ENCODE measurements at places on chromosomes 2 and 18.

DNA sequence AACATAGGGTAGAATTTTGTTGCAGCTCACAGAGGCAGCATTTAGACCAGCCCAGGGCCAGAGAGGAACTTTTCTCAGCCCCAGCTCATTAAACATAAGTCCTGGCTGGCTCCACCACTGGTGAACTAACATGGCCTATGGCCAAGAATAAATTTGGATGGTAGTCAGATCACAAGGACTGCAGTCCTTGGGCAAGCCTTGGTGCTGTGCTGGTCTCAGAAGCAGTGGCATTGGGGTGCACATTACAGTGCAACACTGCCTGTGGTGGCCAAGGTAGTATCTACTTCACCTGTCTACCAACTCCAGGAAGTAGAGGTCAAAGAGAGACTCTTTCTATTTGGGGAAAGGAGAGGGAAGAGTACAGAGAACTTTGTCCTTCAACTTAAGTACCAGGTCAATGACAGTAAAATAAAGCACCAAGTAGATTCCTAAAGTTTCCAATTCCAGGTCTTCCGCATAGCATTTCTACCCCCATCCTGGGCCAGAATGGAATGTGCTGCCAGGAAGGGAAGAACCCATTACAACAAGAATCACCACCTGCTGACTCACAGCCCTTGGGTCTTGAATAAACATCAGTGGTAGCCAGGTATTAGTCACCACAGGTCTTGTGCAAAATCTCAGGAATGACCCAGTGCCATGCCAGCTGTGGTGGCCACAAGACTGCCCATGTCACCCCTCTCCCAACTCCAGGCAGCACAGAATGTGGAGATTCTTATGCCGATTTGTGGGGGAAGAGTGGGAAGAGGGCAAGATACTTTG, 155.4 kb upstream of the FSIP2 start:
- peak; percentile 34 for DNase-seq

DNA sequence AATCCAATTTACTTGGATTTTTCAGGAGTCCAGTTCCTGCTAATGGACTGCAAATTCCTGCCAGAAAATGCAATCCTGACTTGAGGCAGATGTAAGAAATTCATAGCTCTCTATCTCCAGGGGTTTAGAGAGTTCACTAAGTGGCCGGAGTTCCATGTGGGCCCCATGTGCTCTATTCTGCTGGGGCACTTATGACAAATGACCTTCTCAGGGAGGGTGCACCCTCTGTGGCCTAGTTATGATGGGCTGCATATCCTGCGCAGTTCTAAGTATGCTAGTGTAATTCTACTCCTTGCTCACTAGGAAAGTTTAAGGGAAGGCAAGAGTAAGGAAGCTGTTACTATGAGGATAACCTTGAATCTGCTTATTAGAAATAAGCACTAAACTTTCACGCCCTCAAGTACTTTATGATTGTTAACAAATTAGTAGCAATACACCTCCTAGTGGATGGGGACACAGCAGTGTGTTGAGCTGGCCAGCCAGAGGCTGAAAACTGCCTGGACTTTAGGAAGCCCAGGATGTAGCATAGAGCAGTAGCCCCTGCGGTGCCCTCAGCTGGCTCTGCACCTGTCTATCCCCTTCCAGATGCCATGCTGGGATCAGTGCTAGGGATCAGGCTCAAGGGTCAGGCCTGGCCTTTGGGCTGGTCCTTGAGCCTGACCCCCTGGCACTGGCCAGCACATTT, 14.4 kb downstream of the SMYD1 start:
- no peak for DNase-seq

DNA sequence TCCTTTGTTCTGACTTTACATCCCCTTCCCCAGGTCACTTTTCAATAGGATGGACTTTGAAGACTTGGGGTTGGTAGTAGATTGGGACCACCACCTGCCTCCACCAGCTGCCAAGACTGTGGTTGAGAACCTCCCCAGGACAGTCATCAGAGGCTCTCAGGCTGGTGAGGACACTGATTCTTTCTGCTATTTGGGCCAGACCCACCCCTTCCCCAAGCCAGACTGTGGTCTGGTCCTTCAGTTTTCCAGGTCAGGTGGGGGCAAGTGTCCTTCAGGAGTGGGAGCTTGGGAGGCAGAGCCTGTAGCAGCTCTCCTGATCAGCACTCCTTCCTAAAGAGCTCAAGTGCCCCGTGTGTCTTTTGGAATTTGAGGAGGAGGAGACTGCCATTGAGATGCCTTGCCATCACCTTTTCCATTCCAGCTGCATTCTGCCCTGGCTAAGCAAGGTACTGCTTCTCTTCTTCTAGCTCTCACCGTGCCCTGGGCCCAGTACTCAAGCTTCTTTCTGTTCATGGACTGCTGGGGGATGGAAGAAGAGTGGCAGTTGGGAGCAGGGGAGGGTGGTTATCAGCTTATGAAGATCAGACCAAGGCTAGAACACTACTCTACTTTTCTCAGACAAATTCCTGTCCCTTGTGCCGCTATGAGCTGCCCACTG, 1.1 kb downstream of the RNF181 start:
- DNase-seq, result no peak

DNA sequence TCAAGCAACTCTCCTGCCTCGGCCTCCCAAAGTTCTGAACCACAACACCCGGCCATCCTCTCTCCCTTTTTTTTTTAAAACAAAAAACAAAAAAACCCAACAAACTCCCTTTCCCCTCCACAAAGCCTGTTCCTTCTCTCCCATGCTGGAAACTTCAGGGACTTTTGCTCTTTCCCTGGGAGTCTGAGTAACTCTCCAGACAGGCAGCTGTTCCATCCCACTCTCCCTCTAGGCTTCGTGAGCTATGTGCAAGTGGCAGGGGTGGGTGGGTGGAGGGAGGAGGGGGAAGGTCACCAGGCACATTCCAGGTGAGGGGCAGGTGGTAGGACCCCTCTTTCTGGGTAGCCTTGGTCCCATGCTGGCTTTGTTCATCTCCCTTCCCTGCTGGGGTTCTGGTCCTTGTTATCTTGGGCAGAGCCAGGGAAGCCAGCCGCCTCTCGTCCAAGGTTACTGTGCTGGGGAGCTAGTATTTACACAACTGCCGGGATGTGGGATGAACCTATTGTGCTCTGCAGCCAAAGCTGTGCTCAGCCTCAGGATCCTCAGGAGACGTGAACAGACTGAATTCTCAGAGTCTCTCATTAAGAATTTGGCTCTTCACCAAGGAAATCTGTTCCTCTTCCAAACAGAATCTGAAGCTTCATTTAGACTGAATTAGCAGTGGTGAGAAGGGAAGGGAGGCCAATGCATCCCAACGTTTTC, 106.9 kb downstream of the LIPG start:
- peak; percentile 77 for DNase-seq

DNA sequence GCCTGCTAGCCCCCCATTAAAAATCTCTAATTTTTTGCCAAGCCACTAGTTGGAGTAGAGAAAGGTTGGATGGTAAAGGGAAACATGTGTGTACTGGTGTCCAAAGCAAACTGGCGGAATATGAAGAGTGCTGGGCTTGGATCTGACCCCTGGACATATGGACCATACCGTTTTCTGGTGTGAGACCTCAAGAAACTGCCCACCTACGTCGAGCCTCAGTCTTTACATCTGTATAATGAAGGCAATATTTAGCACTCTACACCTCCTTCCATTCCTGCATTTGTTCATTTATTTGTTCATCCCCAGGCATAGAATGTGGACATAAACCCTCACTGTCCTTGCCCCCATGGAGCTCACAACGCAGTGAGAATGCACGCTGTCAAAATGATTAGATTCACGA, 142.4 kb downstream of the RHBDD1 start:
- DNase-seq, result no peak

GRCh38 chr2:25672494-25673299, 680 bp downstream of the DTNB start:
- no peak for DNase-seq

DNA sequence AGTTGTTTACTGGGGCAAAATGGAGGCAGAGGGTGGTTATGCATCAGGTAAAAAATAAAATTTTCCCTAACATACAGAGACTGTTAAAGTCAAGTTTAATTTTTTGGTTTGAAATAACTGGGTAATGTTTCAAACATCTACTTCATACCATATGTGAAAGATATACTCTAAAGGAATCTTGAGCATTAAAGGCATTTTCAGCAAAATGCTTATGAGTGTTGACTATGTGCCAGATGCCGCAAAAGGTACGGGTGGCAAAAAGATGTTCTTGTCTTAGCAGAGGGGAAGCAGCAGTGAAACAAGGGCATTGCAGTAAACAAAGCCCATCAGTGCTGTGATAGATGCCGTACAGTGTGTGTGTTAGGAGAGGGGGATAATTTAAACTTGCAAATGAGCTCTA, 263.1 kb upstream of the ID2 start:
- DNase-seq, result no peak

DNA sequence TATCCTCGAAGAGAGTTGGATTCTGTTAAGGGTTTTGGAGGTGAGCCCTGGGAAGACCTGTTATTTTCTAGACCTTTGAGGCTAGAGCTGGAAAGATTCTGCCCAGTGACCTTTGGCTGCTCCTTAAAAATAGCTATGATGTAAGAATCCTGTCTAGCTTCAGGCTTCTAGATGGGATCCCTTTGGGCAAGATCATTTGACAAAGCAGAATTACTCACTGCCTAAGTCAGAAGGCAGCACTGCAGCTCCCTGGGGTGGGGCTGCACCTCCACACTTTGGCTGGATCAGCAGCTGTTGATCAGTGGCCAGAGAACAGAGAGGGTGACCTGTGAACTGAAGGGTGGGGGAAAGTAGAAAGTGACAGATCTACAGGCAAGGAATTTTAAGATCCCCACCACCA, 103.8 kb downstream of the ASAP2 start:
- peak; percentile 94 for DNase-seq

- no peak for DNase-seq
Measured at GRCh38 chr2:72913486-72914205, 3.7 kb upstream of the EMX1 start.

- no peak for DNase-seq
Measured at GRCh38 chr18:76903386-76903785, 81.0 kb downstream of the ZNF236 start.

Measured in fibroblast of mammary gland (primary cell).